ENCODE measurements at places on chromosomes 1 and 21.
A peak's percentile ranks its signal among the peaks of the same experiment; 100 is the strongest.

DNA sequence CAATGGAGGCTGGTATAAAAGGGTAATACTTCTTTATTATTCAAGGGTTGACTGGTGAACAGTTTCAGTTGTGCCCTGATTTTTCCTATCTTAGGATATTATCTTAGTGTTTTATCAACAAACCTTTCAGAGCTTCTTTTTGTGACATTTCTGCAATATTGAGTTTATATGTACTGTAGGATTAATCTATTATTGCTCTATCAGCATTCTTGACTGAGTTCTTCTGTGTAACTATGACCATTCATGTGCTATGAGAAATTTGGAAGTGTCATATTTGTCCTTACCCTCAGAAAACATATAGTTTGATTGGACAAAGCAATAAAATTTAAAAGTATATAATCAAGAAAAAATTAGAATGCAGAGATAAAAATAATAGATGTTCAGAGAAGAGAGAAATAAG lies 25.5 kb upstream of the MRPS6 start:
- DNase-seq = no peak

- DNase-seq = no peak
Measured at GRCh38 chr21:18369115-18369514, 34.5 kb downstream of the TMPRSS15 start.

GRCh38 chr1:54870869-54871268 lies 16.1 kb downstream of the DHCR24 start:
- DNase-seq = no peak

DNA sequence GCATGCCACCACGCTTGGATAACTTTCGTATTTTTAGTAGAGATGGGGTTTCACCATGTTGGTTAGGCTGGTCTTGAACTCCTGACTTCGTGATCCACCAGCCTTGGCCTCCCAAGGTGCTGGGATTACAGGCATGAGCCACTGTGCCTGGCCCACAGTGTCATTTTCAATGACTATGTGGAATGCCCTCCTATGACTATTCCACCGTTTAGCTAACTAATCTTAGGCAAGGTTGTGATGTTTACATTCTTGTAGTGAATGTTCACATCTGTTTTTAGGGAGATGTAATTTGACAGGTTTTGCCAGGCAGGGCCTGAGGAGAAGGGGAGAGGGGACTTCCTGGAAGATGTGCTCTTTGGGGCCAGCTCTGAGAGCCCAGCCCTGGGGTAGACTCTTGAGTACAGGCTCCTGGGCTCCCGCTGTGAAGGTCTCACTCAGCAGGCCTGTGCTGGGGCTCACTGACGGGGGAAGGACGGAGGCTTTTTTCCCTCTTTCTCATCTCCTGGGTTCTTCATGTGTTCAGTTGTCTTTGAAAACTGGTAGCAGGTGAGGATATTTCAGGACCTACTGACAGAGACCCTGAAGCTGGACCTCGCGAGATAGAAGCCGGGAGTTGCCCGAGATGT lies 13.2 kb downstream of the COQ8A start:
- DNase-seq = no peak

DNA sequence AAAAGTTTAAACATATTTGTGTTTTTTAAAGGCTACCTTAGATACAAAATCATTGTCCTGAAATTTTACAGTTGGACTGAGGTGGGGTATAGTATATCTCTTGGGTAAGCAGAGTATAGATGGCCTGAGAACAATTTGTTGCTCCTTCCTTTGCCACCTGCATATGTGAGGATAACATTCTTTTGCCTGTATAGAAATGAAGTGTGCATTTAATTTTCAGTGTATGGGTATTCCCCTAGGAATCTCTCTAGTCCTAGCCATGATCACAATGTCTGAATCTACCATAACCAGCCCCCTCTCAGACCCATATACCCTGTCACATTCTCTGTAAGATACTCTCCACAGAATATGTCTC lies 1.9 kb upstream of the FCGR2A start:
- DNase-seq = no peak

- no peak for DNase-seq
Measured at GRCh38 chr1:99642053-99642452, 3.9 kb upstream of the PALMD start.

DNA sequence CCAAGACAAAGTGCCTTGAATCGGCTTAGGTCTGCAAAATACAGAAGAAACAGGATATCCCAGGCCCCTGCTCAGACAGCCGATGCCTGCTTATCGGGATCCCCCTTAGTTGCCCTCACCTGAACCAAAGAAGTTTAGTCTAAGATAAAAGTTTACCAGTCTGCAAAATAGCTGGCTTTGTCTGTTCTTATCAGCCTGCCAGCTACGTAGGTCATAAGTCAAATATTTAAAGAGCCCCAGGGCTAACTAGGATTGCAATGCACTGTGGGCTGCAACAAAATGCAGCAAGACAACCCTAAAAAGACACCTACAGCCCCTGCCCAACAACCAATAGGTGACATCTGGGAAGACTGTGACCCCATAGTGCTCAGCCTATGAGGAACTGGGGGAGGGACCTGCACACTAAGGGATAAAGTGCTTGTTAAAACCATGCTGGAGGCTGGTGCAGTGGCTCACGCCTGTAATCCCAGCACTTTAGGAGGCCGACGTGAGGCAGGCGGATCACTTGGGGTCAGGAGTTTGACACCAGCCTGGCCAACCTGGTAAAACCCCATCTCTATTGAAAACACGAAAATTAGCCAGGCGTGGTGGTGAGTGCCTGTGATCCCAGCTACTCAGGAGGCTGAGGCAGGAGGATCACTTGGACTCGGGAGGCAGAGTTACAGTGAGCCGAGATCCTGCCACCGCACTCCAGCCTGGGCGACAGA lies 27.4 kb downstream of the LRRC3 start:
- DNase-seq = no peak

DNA sequence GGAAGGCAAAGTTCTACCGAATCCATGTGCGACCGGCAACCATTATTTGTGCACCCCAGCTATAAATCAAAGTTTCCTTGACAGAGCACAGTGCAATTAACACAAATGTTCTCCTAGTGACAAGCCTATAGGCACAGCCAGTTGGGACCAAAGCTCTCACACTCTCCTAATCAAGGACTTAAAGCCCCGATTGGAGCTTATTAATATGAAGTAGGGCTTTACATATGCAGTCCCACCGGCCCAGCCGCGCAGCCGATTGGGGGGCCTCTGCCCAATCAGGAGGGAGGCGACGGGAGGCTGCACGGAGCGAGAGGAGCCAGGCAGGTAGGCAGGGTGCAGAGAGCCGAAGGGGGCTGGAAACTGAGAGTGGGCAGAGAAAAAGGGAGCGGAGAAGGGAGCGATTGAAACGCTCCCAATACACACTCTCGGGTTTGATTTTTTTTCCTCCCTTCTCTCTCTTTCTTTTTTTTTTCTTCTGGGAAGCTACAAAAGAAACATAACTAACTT lies at the start of gene ESRRG:
TSS of gene ESRRG (minus strand) at position 156 of the 507 bp plus-strand sequence. CDS start at position 26, 130 bp downstream.
- DNase-seq = peak; percentile 84

- DNase-seq = no peak
Measured at GRCh38 chr1:21242846-21243245, 47.4 kb downstream of the ECE1 start.

- DNase-seq = no peak
Measured at GRCh38 chr1:211781260-211781659, 49.3 kb downstream of the LPGAT1 start.

- DNase-seq = no peak
Measured at GRCh38 chr1:77899647-77900320, 11.4 kb downstream of the NEXN start.

- DNase-seq = no peak
Measured at GRCh38 chr1:70442490-70442889, 31.4 kb downstream of the CTH start.

- no peak for DNase-seq
Measured at GRCh38 chr1:193590102-193590501, 403.7 kb upstream of the B3GALT2 start.

DNA sequence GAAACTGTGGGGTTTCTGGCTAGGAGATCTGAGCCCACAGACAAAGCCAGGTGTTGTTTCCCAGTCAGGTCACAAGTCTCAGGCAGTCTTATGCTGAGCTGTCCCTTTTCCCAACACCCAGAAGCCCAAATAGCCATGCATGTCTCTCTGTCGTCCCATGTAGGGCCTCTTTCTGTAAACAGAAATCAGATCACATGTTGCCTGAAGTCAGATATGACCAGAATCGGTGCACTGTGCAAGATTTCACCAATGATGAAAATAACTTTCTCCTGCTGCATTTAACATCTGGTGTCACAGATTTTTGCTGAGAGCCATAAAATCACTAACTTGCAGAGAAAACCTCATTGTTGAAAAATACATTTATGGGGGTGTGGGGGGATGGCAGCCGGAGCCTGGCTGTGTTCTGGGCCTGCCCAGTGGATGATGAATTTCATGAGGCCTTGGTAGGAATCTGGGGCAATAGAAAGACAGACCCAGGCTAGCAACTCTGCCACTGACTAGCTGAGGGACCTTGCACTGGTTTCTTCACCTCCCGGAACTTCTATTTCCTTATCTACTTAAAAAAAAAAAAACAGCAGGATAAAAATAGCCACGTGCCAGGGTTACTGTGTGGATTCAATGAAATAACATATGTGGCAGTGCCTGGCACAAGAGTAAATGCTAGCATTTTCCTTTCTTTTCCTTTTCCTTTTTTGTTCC lies 158.8 kb upstream of the NFIA start:
- no peak for DNase-seq

GRCh38 chr1:159974350-159974965 lies 20.4 kb upstream of the SLAMF9 start:
- DNase-seq = no peak

GRCh38 chr1:4710592-4711415 lies 56.4 kb downstream of the AJAP1 start:
- DNase-seq = no peak

DNA sequence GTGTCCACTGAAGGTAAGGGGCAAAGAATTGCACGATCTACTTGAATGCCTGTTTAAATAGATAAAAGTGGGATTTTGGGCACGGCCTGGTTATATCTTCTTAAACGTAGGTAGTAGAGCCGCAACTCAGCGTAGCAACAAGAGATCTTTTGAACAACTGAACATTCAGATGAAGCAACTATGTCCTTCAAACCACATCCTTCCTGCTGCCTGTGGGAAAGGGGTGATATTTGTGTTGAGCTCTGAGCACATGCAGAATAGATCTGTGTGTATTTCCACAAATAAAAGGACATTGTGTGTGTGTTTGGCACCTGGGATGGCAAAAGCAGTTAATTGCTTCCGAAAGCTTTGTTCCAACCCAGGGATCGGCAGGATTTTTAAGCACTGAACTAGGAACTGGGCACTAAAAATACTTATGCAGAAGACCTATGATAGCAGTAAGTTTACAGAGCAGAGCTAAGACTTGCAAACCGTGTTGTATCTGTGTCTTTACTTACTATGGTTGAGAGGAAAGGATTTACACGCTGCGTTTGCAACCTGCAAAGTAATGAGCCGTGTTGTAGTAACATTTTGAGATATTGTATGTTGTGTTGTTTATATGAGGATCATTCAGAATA lies 333.4 kb downstream of the CHRM3 start:
- no peak for DNase-seq

GRCh38 chr1:198730952-198731351 lies 92.1 kb downstream of the PTPRC start:
- no peak for DNase-seq

- no peak for DNase-seq
Measured at GRCh38 chr1:207673399-207673798, 28.5 kb downstream of the CR1L start.

DNA sequence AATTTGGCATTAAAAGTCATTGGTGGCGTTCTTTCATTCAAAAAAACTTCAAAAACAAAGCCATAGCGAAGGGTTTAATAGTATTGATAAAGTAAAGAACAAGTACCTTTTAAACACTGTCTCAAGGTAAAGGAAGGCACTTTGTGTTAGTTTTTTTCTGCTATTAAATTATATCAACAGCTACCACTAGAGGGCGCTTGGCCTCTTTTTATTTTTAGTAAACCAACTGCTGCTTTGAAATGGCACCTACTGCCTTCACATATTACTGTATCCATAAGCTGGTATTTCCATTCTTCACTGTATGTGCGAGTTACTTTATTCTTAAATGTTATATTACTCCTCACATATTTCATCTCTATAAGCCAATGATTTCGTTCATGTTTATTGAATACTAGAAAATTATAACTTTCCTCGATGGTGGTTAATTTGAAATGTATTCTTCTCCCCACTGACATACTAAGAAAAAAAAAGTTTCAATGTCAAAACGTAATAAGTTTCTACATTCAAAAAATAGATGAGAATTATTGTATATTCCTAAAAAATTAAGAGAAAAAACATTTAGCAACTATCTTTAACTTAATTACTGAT lies 125.7 kb upstream of the CXADR start:
- DNase-seq = no peak

GRCh38 chr1:224696891-224697765 lies 81.0 kb downstream of the CNIH3 start:
- DNase-seq = no peak

GRCh38 chr1:31712068-31712467 lies 8.3 kb upstream of the COL16A1 start:
- DNase-seq = no peak
